Mesendoderm (in vitro differentiated cells): ENCODE measurements at places on chromosomes 11 and 22.

DNA sequence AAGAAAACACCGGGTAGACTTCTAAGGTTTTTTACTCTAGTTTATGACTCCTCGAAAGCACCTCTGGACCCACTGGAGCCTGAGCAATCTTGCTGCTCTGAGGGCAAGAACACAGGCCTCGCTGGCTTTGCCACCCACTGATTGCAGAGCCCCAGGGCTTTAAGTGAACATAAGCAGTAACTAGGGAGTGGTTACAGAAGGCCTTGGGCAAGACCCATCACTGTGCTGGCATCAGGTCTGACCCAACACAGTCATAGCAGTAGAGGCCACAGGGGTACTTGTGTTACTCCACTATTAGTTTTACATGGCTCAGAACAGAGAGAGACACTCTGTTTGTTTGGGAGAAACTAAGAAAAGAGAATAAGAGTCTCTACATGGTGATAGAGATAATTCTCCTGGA is 684.5 kb downstream of the FAM181B start:
- H3K27ac ChIP-seq, result no peak overlapping the region
- H3K36me3 ChIP-seq, result no peaks in the 10 kb centered on the region
- no peak for DNase-seq
- no peak overlapping the region for H3K4me3 ChIP-seq
- no peaks in the 10 kb centered on the region for H3K27me3 ChIP-seq
- no peaks in the 10 kb centered on the region for H3K4me1 ChIP-seq

DNA sequence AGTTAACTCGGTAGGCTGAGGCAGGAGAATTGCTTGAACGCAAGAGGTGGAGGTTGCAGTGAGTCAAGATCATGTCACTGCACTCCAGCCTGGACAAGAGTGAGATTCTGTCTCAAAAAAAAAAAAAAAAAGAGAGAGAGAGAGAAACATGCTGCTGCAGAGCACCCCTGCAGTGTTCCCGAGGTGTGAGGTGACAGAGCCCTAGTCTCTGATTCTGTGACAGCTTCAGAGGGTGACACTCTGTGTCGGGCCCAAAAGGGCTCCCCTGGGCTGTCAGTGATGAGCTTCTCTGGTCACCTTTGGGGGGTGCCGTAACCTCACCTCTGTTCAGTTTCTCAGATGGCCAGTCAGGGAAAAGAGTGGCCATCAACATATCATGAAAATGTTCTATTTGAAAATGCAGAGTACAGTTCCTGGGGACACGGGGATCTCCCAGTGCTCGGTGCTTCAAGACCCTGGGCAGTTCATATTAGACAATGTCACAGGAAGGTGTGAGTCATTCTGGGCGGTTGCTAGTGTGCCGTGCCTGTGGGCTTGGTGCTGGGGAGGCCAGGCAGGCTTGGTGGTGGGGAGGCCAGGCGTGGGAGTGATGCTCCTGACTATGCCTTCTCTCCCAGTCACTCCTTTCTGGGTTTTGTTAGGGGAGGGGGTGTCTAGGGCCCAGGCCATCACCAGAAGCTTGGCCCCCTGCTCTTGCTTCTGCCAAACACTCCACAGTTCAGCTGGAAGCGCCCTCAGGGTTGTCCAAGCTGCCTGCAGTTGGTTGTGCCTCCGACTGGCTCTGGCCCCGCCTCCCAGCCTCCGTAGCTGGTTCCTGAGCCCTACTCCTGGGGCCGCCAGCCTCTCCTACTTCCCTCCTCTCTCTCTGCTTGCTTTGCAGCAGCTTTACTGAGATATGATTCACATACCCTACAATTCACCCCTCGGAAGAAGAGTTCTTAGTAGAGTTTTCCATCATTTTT is 52.5 kb upstream of the CLDN5 start:
- no peak overlapping the region for H3K27ac ChIP-seq
- no peaks in the 10 kb centered on the region for H3K36me3 ChIP-seq
- no peaks in the 10 kb centered on the region for H3K4me1 ChIP-seq
- H3K4me3 ChIP-seq, result no peak overlapping the region
- H3K27me3 ChIP-seq, result no peaks in the 10 kb centered on the region
- DNase-seq, result peak; percentile 30

- H3K4me1 ChIP-seq, result no peaks in the 10 kb centered on the region
- H3K4me3 ChIP-seq, result no peak overlapping the region
- H3K27ac ChIP-seq, result no peak overlapping the region
- DNase-seq, result no peak
- H3K36me3 ChIP-seq, result peaks cover 8% of the 10 kb centered on the region
- H3K27me3 ChIP-seq, result no peaks in the 10 kb centered on the region
Observed at GRCh38 chr22:49883294-49883640, 29.6 kb downstream of the ZBED4 start.

- no peaks in the 10 kb centered on the region for H3K27me3 ChIP-seq
- no peaks in the 10 kb centered on the region for H3K36me3 ChIP-seq
- no peak for DNase-seq
- no peaks in the 10 kb centered on the region for H3K4me1 ChIP-seq
- no peak overlapping the region for H3K4me3 ChIP-seq
Observed at GRCh38 chr11:89608234-89608966, 101.7 kb upstream of the TRIM77 start.

GRCh38 chr11:33461369-33462125 is 204.4 kb downstream of the HIPK3 start:
- H3K4me3 ChIP-seq, result no peak overlapping the region
- DNase-seq, result peak; percentile 35
- no peak overlapping the region for H3K27ac ChIP-seq
- H3K4me1 ChIP-seq, result no peaks in the 10 kb centered on the region
- H3K36me3 ChIP-seq, result no peaks in the 10 kb centered on the region
- H3K27me3 ChIP-seq, result no peaks in the 10 kb centered on the region

DNA sequence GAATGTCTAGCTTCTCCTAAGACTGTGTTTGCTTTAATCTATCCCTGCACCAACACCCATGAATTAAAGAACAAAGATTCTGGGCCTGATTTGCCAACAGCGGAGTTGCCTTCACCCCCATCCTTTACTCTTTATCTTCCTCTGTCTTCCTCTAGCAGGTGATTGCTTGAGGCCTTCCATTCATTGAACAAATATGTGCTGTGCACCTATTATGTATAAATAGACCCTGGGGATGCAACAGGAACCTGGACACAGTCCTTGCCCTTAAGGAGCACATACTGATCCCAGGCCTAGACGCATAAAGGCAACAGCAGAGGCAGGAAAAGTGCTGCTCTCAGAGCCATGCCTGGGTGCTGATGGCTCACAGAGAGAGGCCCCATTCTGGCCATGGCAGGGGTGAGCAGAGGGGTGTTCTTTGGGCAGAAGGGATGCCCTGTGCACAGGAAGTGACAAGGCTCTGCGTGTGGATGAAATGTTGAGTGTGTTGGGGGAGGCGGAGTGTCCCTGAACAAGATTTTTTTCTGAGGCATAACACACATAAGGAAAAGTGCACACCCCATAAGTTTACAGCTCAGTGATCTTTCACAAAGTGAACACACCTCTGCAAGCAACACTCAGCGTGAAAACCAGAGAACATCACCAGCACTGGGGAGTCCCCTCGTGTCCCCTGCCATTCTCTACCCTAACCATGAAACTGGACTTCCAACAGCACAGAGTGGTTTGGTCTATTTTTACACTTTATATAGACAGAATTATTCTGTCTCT is 145.9 kb downstream of the GRIK4 start:
- H3K27ac ChIP-seq, result no peak overlapping the region
- H3K36me3 ChIP-seq, result no peaks in the 10 kb centered on the region
- no peaks in the 10 kb centered on the region for H3K27me3 ChIP-seq
